AG08395 (cell line): ENCODE measurements at places on chromosomes 1 and 21.

GRCh38 chr1:233328142-233328921 lies 808 bp downstream of the MAP3K21 start:
- no peak for DNase-seq

DNA sequence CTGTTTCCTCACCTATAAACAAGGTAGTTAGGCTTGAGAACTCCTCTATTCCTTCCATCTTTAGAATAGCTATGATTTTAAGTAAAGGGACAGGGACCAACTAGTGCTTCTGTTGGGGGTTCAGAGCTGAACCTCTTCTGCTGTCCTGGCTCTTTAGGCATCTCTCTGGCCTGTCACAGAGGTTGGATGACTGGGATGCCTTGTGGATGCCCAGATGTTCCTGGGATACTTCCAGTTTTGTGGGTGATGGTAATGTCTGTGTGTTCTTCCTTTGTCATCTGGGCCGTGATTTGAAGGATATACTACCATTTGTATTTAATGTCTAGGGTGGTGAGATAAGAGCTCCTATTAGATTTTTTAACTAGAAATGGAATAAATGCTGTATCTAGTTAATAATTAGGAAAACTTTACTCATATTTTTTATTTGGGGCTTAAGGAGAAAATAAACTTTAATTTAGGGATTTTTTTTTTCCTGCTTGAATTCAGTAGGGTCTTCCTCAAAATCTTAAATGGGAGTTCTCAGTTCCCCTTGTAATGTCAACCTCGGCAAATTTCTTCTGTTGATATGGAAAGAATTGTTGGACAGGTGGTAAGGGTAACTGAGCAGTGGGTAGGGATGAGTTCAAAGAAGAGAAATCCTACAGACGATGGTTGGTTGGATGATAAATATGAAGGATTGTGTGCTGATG lies 47.2 kb downstream of the LAMC1 start:
- DNase-seq, result no peak

- peak; percentile 40 for DNase-seq
Observed at GRCh38 chr21:41601573-41602368, 93.8 kb upstream of the TMPRSS2 start.

- DNase-seq, result peak; percentile 4
Observed at GRCh38 chr1:45752441-45753052, 2.1 kb upstream of the IPP start.

GRCh38 chr1:233355841-233356704 lies 28.5 kb downstream of the MAP3K21 start:
- DNase-seq, result no peak

DNA sequence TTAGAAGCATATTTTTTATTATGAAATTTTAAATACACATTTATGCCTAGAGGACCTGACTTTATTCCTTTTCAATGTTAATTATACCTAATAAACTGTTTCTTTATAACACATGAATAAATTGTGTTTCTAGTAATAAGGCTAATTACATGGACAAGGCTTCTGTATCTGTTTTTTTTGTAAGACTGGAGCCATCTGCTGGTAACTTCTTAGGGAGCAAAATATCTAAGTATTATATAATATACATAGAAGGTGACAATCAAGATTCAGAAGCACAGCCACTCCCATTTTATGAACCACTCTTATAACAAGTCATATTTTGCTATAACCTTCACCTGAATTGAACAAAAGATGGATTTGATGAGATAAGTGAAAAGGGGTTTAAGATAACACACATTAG lies 84.2 kb downstream of the LBR start:
- DNase-seq, result no peak

DNA sequence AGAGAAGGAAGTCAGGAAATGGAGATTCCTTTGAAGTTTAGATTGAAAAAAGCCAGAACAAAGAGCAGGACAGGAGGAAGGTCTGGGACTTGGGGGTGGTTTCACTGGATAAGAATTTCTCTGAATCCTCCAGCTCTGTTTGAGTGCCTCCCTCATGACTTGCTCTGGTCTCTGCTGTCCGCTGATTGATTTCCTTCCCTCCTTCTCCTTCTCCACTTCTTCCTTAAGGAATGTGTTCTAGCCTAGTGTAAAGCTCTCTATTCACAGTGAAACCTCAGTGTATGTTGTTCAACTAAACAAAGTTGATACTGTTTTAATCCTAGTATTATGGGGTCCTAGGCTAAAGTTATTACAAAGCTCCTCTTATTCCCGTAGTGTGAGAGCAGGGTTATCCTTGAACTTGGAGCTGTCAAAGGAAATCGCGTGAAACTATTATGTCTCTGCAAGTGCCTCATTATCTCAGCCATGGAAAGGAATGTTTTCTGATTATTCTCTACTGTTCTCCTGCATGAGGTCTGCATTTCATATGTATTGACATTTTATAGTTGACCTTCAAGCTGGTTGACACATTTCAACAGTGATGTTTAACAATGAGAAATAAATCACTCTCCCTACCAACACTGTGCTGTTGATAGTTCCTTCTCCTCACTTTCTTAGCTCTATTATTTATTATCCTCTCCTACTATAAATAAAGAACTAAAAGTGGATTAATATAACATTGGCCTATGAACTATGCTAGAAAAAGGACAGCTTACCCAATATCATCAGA lies 82.7 kb upstream of the KCTD3 start:
- no peak for DNase-seq

DNA sequence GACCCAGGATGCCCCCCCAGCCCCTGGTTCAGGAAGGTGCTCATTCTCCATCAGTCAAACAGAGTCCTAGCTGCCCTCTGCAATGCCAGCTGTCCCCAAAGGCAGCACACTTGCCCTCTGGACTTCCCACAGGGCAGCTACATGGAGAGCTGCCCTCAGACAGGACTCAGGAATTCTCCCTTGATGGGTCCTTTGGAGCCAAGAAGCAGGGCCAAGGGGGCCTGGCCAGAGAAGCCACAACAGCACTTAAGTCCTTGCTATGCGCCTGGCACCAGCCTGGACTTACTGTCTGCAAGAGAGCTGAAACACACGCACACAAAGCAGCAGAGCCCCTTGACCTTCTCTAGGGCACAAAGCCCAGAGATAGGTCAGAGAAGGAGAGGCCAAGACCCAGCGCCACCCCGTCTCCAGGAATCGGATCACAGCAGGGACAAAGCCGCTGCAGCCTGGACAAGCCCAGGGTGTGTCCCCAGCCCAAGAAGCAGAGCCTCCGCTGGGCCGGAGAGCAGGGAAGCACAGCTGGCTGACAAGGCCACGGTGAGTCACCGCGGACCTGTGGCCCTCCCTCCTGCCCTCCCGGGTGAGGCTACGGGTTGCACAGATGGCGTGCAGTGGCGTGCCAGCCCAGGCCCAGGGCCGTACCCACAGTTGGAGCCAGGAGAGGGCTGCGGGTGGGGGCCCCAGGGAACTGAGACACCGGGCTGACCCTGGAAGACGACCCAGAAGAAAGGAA lies 1.7 kb downstream of the WNT9A start:
- peak; percentile 88 for DNase-seq

DNA sequence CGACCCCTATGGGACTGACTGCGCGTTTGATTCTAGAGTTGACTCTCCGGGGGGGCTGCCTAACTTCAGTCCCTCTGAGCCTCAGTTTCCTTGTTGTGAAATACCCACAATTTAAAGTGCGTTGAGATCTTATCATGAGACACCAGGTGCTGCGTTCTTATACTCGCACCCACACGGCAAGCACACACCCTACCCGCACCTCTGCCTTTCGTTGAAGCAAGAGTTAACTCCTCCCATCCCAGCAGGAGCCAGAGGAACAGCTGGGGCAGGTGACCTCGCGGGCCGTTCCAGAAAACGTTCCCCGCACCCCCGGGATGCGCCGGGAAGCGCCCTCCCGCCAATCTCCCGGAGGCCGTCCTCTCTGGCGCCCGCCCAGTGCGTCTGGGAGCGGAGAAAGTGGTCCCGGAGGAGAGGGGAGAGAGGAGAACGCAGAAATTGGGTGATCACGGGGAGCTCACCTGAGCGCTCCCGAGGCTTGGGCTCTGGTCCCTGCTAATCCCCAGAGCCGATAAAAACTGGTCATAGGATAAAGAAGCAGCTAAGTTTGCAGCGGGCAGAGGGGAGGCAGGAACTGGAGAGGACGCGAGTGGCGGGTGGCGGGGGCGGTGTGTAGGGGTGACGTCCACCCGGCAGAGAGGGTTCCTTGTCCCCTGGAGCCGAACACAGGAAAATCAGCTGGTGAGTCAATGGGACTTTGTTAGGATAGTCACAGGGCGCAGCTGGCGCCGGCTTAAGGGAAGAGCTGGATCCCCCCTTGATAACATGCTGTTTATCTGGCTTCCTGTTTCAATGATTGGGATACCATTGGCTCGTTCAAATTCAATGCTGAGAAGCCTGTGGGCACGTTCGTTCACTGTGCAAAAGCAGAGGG lies 869 bp downstream of the NAV1 start:
- peak; percentile 52 for DNase-seq

DNA sequence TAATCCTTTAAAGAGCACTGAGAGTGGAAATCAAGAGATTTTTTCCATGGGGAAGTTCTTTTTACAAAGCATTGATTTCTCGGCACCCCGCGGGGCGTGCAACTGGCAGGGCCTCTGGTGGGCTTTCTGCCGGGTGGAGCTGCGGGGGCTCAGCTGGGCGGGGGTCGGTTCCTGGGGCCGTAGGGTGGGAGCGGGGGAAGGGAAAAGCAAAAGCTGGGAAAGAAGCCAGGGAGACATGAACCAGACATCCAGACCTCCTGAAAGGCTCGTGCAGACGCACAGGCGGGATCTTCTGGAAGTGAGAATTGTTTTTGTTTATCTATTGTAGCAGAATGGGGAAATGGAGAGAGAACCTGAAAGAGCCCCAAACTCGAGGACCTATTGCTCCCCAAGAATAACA lies 235.2 kb downstream of the FAM72C start:
- no peak for DNase-seq

- peak; percentile 55 for DNase-seq
Observed at GRCh38 chr1:8962812-8963530, 17.3 kb downstream of the CA6 start.

DNA sequence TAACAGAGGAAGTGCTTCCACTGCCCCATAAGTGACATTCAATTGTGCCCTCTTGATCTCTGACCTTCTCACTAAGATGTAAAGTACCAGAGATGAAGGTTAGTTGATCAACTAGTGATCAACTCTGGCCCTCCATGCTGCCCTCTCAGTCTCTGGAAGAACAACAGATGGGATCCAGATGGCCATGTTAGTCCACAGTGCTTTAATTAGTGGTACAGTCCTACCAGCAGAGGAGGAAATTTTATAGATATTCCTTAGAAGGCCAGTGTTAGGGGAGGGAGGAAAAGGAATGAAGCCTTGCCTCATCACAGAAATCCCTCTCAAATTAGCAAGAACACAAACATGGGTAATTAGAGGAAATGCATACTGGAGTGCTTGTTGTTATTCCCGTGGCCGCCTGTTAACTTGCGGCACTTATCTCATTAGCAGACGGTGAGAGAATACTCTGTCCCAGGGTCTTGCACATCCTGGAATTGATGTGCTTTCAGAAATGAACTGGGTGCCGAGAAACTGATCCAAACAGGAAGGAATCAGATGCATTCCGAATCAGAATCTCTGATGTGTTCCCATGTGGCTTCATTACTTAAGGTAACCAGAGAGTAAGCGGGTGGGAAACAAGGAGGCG lies 91.1 kb upstream of the RGS4 start:
- DNase-seq, result peak; percentile 50

GRCh38 chr21:45669382-45669781 lies 25.9 kb downstream of the PCBP3 start:
- DNase-seq, result no peak

GRCh38 chr1:14441302-14441741 lies 157.2 kb upstream of the KAZN start:
- DNase-seq, result peak; percentile 79

GRCh38 chr1:183484254-183484653 lies 12.0 kb downstream of the SMG7 start:
- DNase-seq, result no peak

- DNase-seq, result no peak
Observed at GRCh38 chr1:43977376-43978263, 1.4 kb upstream of the B4GALT2 start.

- DNase-seq, result no peak
Observed at GRCh38 chr21:26956216-26956615, 10.7 kb downstream of the ADAMTS5 start.

DNA sequence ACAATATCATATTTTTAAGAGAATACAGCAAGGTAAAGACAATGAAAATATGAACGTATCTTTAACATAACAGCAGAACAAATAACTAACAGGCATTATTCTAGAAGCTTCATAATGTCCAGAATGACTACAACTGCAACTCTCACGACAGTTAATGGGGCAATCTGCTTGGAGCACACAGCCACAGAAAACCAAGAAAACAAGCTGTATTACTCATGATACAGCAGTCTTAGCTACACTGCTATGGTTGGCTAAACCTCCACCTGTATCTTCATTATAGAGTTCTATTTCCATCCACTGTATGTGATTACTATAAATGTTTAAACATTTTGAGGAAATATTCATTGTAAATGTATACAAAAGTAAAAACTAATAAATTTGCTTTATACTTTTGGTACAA lies 139.9 kb downstream of the DPYD start:
- no peak for DNase-seq

DNA sequence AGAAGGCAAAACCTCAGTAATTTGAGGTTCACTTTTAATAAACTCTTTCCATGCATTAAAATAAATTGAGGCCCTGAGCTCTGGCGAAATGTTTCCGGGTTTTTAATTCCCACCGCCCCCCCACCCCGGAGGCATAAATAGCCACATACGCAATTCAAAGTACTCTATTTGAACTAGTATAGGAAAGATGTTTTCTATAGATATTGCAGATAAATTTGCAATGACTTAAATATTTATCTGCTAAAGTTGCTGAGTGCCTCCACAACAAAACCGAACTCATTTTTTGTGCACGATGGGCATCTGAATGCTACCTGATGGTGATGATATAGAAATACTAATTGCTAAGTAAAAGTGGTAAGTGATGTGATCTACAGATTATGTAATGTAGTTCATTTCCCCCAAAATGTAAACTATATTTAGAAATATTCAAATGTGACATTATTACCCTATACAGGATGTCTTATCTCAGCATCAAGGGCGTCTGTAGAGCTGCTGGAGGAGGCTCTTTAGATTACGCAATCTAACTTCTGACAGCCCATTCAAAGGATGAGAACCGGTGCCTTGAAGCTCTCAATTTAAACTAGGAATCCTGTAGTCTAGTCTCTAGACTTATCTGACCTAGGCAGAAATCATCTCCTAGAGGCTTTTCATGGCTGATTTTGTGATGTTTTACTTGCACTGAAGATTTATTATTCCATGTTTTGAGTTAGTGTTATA lies 8.5 kb downstream of the IRF2BP2 start:
- DNase-seq, result no peak

GRCh38 chr1:19220080-19220846 lies 10.2 kb upstream of the UBR4 start:
- DNase-seq, result no peak

DNA sequence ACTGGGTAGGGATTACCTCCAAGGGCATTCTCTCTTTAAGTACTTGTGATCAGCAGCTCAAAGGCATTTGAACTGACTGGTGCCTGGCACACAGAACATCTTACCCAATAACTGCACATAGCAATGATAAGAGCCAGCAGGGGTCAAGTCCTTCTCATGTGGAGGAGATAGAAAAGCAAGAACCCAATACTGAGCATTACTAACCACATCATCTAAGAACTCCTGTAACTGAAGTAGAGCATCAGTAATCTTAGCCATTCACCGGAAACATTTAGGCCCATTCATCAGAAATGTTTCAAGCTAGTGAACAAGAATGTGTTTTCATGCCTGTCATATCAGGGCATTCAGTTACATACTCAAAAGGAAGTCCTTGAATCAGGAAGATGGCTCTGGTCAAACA lies 33.6 kb upstream of the THEM4 start:
- no peak for DNase-seq
